ENCODE measurements at places on chromosomes 5 and 9. TPM values are rescaled to one million over a fixed set of nuclear protein-coding genes. Genes with fewer than 3 reads are reported as not detected.

LCN1 gene
- not detected for total RNA-seq

GRCh38 chr9:98010445-98010844 is 27.3 kb downstream of the ANP32B start:
- no peak for DNase-seq

PALM2AKAP2 gene
- total RNA-seq, result 5.6 TPM

DNA sequence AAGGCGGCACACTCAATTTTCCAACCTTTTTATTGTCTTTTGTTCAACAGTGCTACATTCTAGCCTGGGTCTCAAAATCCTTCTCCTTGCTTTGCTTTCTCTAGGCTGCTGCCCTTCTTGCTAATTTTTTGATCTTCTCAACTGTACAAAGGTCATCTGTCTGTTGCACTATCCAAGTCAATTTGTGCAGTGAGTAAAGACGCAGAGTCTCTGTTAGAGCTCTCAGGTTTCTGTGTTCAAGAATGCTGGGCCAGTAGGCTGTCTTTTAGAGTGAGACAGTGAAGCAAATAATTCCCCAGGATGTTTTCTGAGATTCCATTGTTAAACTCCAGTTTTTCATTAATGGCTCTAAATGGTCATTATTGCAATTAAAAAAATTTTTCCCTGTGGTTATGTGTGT is 255.7 kb upstream of the ACTBL2 start:
- DNase-seq, result no peak

PCDHB10 gene
- total RNA-seq, result 5.5 TPM

DNA sequence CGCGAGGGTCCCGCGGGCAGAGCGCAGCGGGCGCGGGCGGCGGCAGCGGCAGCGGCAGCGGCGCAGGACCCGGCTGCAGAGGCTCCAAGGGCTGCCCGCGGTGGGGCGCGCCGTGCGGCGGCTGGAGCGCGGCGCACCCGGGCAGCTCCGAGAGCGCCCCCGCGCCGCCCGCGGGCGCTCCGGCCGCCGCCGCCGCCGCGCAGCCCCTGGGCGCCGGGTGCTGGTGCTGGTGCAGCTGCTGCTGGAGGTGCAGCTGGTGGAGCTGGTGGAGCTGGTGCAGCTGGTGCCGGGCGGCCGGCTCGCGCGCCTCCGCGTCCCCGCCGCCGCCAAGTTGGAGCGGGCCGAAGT is 644 bp downstream of the IER5L start:
- no peak for DNase-seq

ORM2 gene
- not detected for total RNA-seq

- DNase-seq, result no peak
These were observed 129.3 kb downstream of the RXRA start for GRCh38 chr9:134455537-134455933.

DNA sequence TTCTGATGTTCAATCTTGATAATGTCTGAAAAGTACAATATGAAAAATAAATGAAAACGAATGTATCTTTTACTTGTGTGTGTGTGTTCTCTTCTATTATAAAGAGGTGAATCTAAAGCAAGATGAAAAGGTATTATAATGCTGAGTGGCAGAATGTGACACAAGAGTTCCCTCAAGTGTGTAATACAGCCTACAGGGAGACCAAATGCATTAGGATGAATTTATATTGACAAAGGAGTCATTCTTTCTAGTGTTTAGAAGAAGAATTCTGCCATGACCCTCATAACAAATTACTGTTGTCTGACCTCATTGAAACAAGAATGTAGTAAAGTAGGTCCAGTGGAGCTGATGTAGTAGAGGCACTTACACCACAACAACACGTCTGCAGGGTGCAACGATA is 1119.0 kb upstream of the CDH10 start:
- DNase-seq, result no peak

DNA sequence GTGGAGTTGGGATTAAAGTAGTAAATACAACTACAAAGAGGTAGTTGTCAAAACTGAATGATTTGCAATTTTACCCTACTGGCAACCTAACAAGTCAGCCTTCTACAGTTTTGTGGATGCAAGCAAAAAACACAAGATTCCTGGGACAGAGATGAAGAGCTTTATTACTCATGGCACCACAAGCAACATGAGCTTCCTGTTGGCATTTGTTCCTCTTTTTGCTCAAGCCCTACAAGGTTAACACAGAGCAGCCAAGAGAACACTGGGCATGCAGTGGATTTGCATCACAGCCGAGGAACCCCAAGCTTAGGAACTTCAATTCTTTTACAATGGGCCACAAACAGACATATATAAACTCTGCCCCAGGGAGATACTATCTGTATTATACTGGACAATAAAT is 28.8 kb upstream of the DMAC1 start:
- DNase-seq, result no peak

UBE2QL1 gene
- 2.7 TPM for total RNA-seq

- DNase-seq, result no peak
These were observed 445.0 kb upstream of the KIF2A start for GRCh38 chr5:61860978-61861377.

DNA sequence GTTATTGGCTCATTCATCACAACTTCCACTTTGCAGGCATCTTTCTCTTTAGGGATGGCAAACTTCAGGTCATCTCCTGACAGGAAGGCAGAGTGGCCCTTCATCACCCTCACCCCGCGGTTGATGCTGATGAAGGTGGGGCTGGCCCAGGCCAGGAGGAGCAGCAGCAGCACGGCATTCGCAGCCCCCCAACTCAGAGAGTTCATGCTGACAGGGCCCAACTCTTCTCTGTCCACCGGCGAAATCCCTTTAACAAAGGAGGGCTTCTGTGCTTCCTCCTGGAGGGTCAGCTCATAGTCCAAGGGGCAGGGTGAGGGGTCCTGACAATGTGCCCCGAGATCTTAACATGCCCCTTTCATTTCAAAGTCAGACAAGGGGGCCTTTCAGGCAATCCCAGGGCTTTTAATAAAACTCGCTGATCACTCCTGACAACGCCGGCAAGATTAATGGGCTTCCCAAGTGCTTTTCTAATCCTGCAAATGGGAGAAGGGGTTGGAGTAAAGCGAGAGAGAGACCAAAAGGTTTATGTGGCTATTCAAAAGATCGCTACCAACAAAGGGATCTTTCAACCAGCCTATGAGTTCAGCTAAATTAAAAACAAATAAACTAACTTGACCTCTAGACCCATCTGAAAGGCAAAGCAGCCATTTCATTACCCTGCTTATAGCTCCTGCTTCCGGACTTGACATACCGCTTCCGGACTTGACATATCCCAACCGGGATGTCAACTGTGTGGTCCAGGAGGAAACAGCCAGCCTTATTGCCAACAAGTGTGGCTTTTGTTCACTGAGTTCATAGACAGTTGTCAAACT is 41.2 kb downstream of the FREM1 start:
- DNase-seq, result peak; percentile 63

- no peak for DNase-seq
These were observed 54.7 kb upstream of the SIMC1 start for GRCh38 chr5:176183321-176184074.

DNA sequence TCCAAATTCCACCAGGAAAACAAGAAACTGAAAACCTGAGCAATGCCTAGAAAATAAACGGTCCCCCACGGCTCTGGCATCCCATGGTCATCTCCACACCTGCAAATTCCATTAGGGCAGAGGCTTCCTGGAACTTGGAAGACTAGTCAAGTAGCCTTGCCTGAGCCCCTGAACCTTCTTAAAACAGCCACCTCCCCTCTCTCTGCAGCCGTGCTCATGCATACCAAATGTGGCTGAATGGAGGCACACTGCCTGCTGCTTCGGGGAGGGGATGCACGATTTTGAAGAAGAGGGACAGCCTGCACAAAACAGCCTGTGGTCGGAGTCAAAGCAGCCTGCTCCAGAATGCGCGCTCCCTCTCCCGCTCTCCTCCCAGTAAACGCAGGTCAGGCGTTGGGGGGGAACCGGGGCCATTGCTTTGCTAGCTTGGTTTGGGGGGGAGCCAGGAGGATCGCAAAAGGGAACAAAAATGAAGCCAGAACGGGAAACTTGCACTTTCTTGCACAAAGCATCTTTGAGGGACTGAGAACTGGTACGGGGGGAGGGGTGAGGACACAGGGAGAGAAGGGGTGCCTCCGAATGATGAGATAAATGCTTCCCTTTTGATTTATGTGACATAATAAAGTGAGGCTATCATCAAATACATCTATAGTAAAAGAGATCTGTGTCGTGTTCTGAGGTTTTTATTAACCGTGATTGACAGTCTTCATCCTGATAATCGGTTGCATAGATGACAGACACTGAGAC is at the start of gene TRPM3:
Gene TRPM3, minus strand, starts transcription at position 347 of the 747 bp plus-strand sequence. Its CDS starts 267 bp downstream, at position 80.
- DNase-seq, result peak; percentile 12

- no peak for DNase-seq
These were observed 8.0 kb upstream of the MAN2A1 start for GRCh38 chr5:109681763-109682162.

DNA sequence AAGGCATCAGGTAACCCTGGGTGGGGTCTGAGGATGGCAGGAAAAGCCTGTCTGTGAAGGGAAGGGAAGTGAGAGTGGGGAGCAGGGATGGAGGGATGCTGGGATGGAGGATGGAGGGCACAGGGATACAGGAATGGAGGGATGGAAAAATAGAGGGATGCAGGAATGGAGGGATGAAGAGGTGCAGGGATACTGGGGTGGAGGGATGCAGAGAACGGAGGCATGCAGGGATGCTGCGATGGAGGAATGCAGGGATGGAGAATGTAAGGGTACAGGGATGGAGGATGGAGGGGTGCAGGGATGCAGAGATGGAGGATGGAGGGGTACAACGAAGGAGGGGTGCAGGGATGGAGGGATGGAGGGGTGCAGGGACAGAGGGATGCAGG is 9.1 kb downstream of the PTGES2 start:
- no peak for DNase-seq

DNA sequence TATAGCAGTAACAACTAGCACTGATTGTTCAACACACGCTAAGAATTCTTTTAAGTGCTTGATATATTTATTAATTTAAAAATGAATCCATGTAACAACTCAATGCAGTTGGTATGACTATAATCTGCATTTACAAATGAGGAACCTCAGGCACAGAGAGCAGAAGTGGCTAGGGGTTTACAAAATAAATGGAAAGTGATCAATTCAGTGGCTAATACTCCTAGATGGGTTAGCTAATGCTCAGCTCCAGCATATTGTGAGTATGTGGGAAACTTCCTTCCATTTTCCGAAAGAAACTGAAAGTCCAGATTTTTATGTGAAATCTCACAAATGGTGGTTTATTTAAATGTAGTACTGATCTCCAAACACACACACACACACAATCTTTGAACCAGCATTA is 128.0 kb downstream of the RFX3 start:
- no peak for DNase-seq

TYRP1 gene
- not detected for total RNA-seq

DNA sequence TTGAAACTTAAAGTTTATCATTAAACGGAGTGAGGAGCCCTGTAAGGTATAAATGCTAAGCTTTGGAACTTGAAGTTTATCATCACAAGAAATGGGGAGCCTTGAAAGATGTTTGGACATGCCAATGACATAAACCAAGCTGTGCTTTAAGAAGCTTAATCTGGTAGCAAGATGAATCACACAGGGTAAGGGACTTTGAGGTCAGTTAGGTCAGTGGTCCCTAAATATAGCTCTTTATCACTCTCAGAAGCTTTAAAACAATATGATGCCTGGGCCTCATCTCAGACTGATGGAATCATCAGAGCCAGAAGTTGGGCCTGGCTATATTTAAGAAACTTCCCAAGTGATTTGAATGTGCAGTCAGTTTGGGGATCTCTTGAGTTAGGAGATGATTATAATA is 85.7 kb downstream of the TNC start:
- DNase-seq, result no peak

DNA sequence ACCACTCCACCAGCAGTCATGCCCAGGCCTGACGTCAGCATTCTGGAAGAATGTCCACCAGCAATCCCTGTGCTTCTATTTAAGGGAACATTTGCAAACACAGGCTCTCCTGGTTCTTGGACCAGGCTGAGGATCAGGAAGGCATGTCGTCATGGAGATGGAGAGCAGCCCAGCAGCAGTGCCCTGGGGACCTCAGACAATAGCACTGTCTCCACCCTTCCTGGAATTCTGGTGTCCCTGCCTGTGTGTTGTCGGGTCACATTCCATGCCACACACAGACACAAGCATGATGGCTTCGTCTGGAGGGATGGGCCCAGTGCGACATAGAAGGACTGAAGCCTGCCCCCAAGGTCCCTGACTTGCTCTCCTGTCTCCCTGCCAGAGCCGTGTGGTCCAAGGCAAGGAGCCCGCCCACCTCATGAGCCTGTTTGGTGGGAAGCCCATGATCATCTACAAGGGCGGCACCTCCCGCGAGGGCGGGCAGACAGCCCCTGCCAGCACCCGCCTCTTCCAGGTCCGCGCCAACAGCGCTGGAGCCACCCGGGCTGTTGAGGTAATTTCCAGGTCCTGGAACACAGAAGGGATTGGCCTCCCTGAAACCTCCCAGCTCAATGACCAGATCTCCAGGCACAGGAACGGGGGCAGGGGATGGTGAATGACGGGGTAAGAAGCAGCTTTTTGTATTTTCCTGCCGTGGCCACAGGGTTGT is 43.8 kb downstream of the STOM start:
- DNase-seq, result no peak

- no peak for DNase-seq
These were observed 509.0 kb downstream of the KIF4B start for GRCh38 chr5:155522540-155522939.

BARHL1 gene
- not detected for total RNA-seq

- no peak for DNase-seq
These were observed 62.5 kb downstream of the AMBP start for GRCh38 chr9:114015607-114016006.

- no peak for DNase-seq
These were observed 215.1 kb upstream of the ARRDC3 start for GRCh38 chr5:91598216-91598615.

GRCh38 chr5:96067894-96068614 is 106.4 kb upstream of the ELL2 start:
- DNase-seq, result no peak

GRCh38 chr5:107853696-107854095 is 183.0 kb upstream of the EFNA5 start:
- DNase-seq, result no peak

GRCh38 chr9:3961409-3961808 is 338.5 kb downstream of the GLIS3 start:
- no peak for DNase-seq

- no peak for DNase-seq
These were observed 175.8 kb downstream of the TSSK1B start for GRCh38 chr5:113259034-113259433.

DNA sequence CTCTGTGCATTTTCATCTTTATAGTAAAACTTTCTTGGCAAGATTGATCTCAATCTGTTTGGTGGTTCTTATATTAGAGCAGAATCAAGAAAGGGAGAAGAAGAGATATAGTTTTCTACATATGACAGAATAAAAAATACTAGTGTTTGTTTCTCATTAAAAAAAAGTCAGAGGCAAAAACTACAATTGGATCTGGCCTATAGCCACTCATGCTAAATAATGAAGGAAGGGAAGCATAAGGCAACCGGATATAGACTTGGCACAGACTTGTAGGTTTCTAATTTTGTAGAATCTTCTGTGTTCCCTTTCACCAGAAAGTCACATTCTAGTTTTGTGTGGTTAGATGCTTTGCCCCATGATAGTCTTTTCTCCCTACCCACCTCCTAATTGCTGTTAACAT is 306.2 kb downstream of the PIK3R1 start:
- DNase-seq, result no peak

- no peak for DNase-seq
These were observed 61.3 kb downstream of the BOD1 start for GRCh38 chr5:173554989-173555705.
